ENCODE measurements at places on chromosomes 12 and 14. TPM values are rescaled to one million over a fixed set of nuclear protein-coding genes. Genes with fewer than 3 reads are reported as not detected.

Gene MYH6
- total RNA-seq = not detected

GRCh38 chr12:113165521-113166450 lies 16.3 kb downstream of the CFAP73 start:
- H3K27ac ChIP-seq = no peak overlapping the region
- H3K4me3 ChIP-seq = no peak overlapping the region
- peaks cover 15% of the 10 kb centered on the region for H3K36me3 ChIP-seq
- H3K4me1 ChIP-seq = peaks cover under 1% of the 10 kb centered on the region
- DNase-seq = no peak

- no peak for DNase-seq
- no peak overlapping the region for H3K4me3 ChIP-seq
- H3K27ac ChIP-seq = no peak overlapping the region
- H3K4me1 ChIP-seq = no peaks in the 10 kb centered on the region
Measured at GRCh38 chr14:94952097-94952496, 182.2 kb upstream of the GSC start.

Gene TAMALIN
- total RNA-seq = 19.9 TPM

DNA sequence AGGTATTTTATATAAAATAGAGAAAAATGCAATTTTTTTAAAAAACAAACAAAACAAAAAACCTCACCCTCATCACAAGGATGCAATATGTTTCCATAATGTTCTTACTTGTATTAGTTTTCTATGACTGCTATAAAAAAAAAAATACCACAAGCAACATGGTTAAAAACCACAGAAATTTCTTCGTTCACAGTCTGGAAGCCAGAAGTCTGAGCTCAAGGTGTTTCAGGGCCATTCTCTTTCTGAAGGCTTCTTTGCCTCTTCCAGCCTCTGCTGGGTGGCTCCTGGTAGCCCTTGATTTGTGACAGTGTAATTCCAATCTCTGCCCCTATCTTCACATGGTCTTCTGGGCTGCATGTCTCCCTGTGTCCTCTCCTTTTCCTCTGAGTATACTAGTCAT lies 21.5 kb upstream of the SSTR1 start:
- H3K4me3 ChIP-seq = no peak overlapping the region
- DNase-seq = no peak
- H3K27me3 ChIP-seq = no peaks in the 10 kb centered on the region
- no peaks in the 10 kb centered on the region for H3K4me1 ChIP-seq
- H3K27ac ChIP-seq = no peak overlapping the region

Gene KCNA1
- not detected for total RNA-seq

Gene CABP1
- 1.7 TPM for total RNA-seq

- H3K27ac ChIP-seq = no peak overlapping the region
- peaks cover 25% of the 10 kb centered on the region for H3K4me1 ChIP-seq
- H3K4me3 ChIP-seq = peak overlapping the region; percentile 79
- DNase-seq = peak; percentile 99
Measured at GRCh38 chr14:74612350-74613021, 449 bp upstream of the LTBP2 start.

DNA sequence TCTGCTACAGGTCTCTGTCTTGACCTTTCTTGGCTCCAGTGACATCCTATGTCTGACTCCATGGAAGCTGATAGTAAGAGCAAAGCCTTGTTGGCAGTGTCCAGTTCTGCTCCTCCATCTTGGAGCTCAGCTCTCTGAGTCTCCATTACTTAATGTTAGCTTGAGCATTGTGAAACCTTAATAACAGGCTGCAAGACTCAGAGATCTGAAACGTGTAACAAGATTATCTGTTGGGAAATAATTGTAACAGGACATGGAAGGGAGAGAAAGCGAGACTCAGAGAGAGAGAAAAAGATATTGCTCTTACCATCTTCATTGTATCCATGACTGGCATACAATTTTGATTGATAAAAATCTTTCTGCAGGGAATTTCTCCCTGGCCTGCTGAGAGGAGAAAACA lies 1365.7 kb downstream of the AACS start:
- H3K27ac ChIP-seq = no peak overlapping the region
- H3K27me3 ChIP-seq = no peaks in the 10 kb centered on the region
- no peak overlapping the region for H3K4me3 ChIP-seq
- no peaks in the 10 kb centered on the region for H3K4me1 ChIP-seq

Gene MANSC4
- total RNA-seq = not detected

- H3K36me3 ChIP-seq = no peaks in the 10 kb centered on the region
- no peak overlapping the region for H3K27ac ChIP-seq
- DNase-seq = no peak
- no peak overlapping the region for H3K4me3 ChIP-seq
- H3K27me3 ChIP-seq = no peaks in the 10 kb centered on the region
- no peaks in the 10 kb centered on the region for H3K4me1 ChIP-seq
Measured at GRCh38 chr14:82055515-82056115, 522.0 kb upstream of the SEL1L start.

Gene TRIAP1
- 23.8 TPM for total RNA-seq

DNA sequence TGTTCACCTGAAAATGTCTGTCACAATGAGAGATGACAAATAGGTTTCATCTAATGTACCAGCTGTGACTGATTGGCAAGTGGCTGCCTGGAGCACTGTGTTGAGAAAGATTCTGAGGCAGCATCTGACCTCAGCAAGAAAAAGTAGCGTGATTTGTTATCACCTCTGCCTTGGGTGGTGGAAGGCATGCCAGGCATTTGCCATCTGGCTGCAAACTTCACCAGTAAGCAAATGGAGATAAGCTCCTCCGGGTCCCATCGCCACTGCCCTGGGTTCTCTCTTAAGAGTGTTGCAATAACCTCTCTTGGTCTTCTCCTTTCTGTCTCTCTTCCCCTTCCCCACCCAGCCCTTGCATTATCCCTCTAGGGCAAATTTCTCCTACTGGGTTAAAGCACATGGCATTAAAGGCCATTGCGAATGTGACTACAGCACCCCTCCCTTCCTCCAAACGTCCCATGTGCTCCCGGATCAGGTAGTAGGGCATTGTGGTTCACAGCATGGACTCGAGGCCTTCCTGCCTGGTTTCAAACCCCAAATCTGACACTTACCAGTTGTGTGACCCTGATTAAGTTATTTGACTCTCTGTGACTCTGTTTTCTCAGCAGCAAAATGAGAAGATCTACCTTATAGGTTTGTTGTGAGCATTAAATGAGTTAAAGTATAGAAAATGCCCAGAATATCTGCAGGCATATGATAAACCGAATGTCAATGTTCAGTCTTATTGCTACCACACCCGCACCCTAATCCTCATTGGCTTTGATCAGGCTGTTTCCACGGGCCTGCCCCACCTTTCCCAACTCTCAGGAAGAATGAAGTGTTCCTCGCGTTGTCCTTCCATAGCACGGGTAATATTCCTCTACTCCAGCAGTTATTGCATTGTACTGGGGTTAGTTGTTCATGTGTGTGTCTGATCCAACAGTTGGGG lies 8.2 kb upstream of the LGALS3 start:
- no peak for DNase-seq
- peaks cover 28% of the 10 kb centered on the region for H3K4me1 ChIP-seq
- H3K27ac ChIP-seq = no peak overlapping the region
- H3K4me3 ChIP-seq = no peak overlapping the region
- H3K27me3 ChIP-seq = peaks cover 27% of the 10 kb centered on the region
- H3K36me3 ChIP-seq = no peaks in the 10 kb centered on the region

Gene KIAA0586
- 29.9 TPM for total RNA-seq

Gene GALNT8
- total RNA-seq = 0.71 TPM

DNA sequence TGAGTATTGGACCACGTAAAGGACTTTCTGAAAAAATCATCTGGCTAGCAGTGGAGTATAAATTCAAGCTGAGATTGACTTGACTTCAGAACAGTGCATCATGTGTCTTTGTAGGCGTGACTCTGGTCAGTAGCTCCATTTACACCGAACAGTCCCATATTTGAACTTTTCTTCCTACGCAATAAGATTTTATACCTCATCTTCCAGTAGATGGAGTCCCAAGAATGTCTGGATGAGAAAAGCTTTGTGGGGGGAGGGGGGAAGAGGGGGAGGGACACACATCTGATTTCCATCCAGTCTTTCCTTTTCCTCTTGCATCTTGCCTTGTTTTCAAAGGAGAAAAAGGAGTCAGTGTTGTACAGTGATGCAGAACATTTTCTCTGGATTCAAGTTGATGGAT lies 241.0 kb downstream of the EMP1 start:
- no peak overlapping the region for H3K27ac ChIP-seq
- no peak for DNase-seq
- H3K4me3 ChIP-seq = no peak overlapping the region
- H3K36me3 ChIP-seq = no peaks in the 10 kb centered on the region
- peaks cover 2% of the 10 kb centered on the region for H3K27me3 ChIP-seq

Gene SYNDIG1L
- not detected for total RNA-seq

DNA sequence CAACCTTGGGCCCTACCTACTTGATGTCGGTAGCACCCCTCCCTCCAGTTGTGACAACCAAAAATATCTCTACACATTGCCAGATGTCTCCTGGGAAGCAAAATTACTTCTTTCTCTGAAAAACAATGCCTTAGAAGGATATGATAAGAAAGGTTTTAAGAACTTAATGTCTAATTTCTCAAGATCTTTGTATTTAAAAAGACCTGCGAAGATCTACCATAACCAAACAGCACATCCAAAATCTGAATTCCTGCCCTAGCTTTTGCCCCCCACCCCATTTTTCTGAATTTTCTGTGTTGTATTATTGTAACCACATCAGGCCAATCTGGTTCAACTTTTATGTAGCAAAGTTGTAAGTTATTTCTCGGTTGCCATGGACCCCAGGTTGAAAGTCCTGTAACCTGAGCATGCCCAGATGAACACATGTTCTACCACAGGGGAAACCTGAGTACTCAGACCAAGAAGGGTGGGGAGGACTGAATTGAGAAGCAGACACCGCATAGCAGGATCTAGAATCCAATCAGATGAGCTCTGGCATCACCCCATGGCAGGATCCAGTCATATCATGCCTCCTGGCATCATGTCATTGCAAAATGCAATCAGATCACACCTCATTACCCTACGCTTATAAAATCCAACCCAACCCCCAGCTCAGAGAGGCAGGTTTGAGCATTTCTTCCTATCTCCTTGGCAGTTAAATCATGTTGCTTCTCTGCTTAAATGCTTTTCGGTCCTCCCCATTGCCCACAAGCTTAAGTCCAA lies 8.7 kb downstream of the TMEM253 start:
- DNase-seq = no peak
- H3K4me3 ChIP-seq = no peak overlapping the region
- peaks cover 5% of the 10 kb centered on the region for H3K27me3 ChIP-seq

- DNase-seq = no peak
- no peaks in the 10 kb centered on the region for H3K27me3 ChIP-seq
- H3K36me3 ChIP-seq = no peaks in the 10 kb centered on the region
- H3K4me1 ChIP-seq = no peaks in the 10 kb centered on the region
- peak overlapping the region; percentile 49 for H3K4me3 ChIP-seq
Measured at GRCh38 chr14:22178333-22178839, 410.6 kb downstream of the DAD1 start.

DNA sequence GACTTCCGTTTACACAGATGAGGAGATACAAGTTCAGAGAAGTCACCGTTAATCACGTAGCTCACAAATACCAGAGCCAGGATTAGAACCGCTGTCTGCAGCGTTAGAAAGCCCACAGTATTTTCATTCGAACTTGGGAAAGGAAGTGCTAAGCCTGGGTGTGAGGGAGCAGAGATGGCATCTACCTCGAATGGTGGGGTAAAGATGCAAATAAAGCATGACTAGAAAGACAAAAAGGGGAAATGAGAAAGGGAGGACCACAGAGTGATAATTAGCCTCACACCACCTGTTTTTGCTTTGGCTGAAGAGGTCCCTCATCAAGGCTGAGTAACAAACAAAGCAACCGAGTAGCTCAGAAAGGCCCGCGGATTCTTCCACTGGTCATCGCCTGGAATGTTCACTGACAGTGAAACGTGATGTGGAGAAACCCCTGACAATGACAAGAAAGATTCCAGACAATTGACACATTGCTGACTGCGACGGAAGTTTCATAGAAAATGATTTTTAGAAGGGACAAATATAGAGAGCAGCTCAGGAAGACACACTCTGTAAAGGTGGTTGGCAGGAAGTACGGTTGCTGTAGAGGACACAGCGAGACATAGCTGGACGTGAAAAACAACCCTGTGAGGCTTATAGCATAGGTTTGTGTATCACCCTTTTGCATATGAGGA lies 31.5 kb upstream of the BHLHE41 start:
- H3K4me3 ChIP-seq = no peak overlapping the region
- H3K27me3 ChIP-seq = peaks cover 22% of the 10 kb centered on the region
- H3K27ac ChIP-seq = no peak overlapping the region
- no peaks in the 10 kb centered on the region for H3K36me3 ChIP-seq

- H3K4me3 ChIP-seq = no peak overlapping the region
- no peaks in the 10 kb centered on the region for H3K4me1 ChIP-seq
- H3K36me3 ChIP-seq = no peaks in the 10 kb centered on the region
- H3K27me3 ChIP-seq = peaks cover 2% of the 10 kb centered on the region
Measured at GRCh38 chr14:56996721-56997399, 186.6 kb upstream of the OTX2 start.

GRCh38 chr12:80813820-80814219 lies 97.1 kb downstream of the MYF5 start:
- no peak overlapping the region for H3K27ac ChIP-seq
- no peak overlapping the region for H3K4me3 ChIP-seq
- no peaks in the 10 kb centered on the region for H3K27me3 ChIP-seq

- H3K27ac ChIP-seq = no peak overlapping the region
- no peaks in the 10 kb centered on the region for H3K36me3 ChIP-seq
- no peak for DNase-seq
- no peaks in the 10 kb centered on the region for H3K27me3 ChIP-seq
- H3K4me3 ChIP-seq = no peak overlapping the region
Measured at GRCh38 chr14:79134361-79134760, 964.2 kb downstream of the NRXN3 start.

Gene WDR89
- 23.1 TPM for total RNA-seq

GRCh38 chr14:68820999-68821683 lies 28.3 kb upstream of the ZFP36L1 start:
- peak overlapping the region; percentile 80 for H3K27ac ChIP-seq
- H3K4me3 ChIP-seq = no peak overlapping the region
- H3K36me3 ChIP-seq = no peaks in the 10 kb centered on the region

- peaks cover 19% of the 10 kb centered on the region for H3K4me1 ChIP-seq
- peaks cover 25% of the 10 kb centered on the region for H3K36me3 ChIP-seq
- no peak overlapping the region for H3K27ac ChIP-seq
- DNase-seq = peak; percentile 25
Measured at GRCh38 chr12:122867691-122868461, 28.0 kb downstream of the VPS37B start.

Gene LRP10
- total RNA-seq = 59.9 TPM

- DNase-seq = no peak
- peaks cover 17% of the 10 kb centered on the region for H3K27me3 ChIP-seq
- peaks cover 23% of the 10 kb centered on the region for H3K4me1 ChIP-seq
- no peak overlapping the region for H3K27ac ChIP-seq
- no peak overlapping the region for H3K4me3 ChIP-seq
Measured at GRCh38 chr14:22888662-22889061, 5.6 kb downstream of the REM2 start.

DNA sequence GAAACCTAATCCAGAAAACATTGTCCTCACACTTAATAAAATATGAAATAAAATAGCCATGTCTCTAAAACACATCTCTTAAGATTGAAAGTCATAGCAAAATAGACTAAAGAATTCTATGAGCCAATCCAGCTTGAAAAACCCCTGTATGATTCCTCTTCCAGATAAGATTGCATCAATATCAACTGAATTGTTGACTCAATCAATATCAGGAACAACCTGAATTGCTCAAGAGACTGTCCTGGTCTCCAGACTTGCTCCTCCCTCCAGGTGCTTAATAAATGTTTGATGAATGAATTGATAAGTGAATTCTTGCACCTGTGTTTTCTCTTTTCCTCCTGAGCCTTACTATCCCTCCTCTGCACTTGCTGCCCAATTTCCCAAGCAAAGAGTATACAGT lies 162.1 kb downstream of the NTF3 start:
- peaks cover 9% of the 10 kb centered on the region for H3K27me3 ChIP-seq
- H3K4me1 ChIP-seq = no peaks in the 10 kb centered on the region
- H3K36me3 ChIP-seq = no peaks in the 10 kb centered on the region
